CD4-positive, alpha-beta T cell treated with Interleukin-17A for 1 hour (primary cell): ENCODE measurements at places on chromosomes 3 and 15.

DNA sequence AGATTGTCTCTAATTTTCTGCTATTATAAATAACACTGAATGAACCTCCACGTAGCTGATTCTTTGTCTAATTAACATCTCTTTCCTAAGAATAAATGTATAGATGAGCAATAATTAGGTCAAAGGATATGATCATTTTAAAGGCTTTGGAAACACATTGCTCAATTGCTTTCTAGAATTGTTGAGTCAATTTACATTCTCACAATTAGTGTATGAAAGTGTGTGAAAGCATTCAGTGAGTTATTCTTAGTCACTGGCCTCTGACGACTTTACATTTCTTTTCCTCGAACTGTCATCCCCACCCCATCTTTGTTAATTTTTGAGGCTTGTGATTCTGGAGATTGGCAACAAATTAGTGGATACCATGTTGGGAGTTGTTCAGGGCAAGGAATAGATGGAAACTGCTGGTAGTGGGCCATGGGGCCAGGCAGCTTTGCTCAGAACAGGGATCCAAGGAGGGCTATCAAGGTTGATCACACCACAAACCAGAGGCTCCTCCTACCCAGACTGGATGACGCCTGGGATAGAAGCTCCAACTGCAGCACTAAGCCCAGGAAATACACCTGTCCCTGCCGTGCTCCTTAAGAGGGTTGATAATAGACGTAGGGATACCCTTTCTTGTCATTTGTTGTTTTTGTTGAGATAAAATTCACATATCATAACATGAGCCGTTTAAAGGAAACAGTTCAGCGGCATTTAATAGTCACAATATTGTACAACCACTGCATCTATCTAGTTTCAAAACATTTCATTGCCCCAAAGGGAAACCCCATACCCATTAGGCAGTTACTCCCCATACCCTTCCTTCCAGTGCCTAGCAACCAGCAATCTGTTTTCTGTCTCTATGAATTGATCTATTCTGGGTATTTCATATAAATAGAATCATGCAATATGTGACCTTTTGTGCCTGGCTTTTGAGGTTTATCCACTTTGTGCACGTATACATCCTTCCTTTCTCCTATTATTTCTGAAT lies 27.9 kb downstream of the EIF1B start:
- DNase-seq = no peak

GRCh38 chr3:197748597-197749314 lies 927 bp upstream of the FYTTD1 start:
- DNase-seq = no peak

- no peak for DNase-seq
Measured at GRCh38 chr3:108096532-108097321, 5.9 kb upstream of the CD47 start.

DNA sequence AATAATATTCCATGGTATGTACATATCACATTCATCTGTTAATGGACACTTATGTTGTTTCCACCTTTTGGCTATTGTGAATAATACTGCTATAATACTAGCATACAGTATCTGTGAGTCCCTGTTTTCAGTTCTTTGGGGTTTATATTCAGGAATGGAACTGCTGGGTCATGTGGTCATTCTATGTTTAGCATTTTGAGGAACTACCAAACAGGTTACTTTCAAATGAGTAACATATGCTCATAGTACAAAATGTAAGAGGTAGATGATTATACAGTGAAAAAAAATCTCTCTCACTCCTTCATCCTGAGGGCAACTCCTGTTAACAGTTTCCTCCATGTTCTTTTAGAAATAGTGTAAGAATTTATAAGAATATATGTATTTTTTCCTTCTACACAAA lies 162.2 kb downstream of the PLD1 start:
- no peak for DNase-seq

- no peak for DNase-seq
Measured at GRCh38 chr3:77051591-77051990, 11.7 kb downstream of the ROBO2 start.

- no peak for DNase-seq
Measured at GRCh38 chr3:64901522-64901885, 213.7 kb upstream of the ADAMTS9 start.

DNA sequence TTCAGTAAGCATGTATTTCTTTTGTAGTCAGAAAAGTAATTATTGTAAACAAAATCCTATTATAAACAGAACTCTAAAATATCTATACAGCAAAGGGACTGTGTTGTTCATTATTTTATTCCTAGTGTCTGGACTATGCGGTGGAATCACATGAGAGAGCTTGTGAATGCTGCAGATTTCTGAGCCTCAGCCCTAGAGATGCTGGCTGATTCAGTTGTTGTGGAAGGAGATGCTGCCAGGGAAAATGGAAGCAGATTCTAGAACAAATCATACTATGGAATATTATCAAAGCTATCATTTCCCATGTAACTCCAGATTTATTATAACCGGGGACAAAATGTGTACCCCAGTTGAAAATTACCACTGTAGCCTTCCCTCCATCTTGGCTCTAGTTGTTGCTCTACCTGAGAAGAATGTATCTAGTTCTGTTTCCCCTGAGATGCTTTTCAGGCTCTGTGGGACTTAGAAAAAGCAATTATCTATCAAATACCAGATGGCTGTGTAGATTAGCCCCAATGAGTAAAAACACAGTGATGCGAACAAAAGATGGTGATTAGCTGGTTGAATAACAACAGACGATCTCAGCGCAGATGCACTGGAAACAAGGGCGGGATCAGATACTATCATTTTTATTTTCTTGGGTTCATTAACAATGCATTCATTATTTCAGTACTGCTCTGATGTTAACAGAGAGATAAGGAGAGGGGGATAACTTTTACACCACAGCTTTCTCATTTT lies 131.3 kb downstream of the TMEM108 start:
- DNase-seq = no peak

- DNase-seq = no peak
Measured at GRCh38 chr3:168808596-168808995, 712.9 kb upstream of the GOLIM4 start.

DNA sequence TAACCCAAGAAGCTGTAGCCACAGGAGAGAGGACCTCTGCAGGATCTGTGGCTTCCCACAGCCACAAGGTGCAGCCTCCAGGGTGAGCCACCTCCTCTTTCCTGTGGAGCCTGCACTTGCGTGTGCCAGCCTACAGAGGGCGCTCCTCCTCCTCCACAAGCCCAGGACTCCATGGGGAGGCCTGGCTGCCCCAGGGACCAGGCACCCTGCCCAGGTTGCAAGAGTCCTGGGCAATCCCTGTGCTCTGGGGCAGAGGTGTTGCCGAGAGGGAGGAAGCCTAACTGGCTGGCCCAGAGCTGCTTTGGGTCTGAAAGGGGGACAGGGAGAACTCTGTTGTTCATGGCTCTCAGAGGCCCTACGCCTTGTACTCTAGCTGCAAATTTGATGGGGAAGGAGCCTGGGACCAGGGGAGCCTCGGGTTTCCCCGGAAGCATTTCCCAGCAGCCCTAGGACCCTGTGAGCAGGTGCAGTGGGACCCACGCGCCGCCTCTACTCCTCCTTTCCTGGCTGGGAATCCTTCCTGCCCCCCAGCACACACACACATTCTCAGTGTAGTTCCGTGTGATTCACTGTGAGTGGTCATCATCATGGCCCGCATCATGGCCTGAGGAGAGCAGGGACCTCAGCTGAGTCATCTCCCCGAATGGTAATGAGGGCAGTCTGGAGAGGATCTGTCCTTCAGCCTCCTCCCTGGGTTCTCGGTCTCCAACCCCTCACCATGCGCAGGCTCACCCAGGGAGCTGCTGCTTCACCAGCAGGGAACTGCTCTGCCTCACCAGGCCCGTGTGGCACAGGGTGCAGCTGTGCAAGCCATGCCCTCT lies 24.3 kb downstream of the TBC1D21 start:
- peak; percentile 70 for DNase-seq

- DNase-seq = no peak
Measured at GRCh38 chr15:25510146-25510545, 71.3 kb upstream of the UBE3A start.

- no peak for DNase-seq
Measured at GRCh38 chr15:36884936-36885635, 215.3 kb downstream of the MEIS2 start.
